ENCODE measurements at places on chromosomes 12 and 14.
A peak's percentile ranks its signal among the peaks of the same experiment; 100 is the strongest.

DNA sequence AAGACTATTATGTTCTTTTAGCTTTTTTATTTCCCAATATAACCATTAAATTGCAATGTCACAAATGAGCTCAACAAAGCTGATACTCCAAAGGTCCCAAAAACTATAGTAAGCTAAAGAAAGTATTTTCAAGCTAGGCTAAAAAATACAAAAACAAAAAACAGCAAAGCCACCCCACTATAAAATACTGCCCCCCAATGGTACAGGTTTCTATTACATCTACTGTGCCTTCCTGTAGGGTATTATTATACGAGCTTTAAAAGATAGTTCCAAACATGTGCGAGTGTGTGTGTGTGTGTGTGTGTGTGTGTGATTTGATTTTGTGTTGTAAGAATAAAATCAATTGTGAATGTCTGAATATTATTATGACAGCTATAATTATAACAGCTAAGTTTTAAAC lies 1.1 kb downstream of the IFNG start:
- peak; percentile 43 for DNase-seq

DNA sequence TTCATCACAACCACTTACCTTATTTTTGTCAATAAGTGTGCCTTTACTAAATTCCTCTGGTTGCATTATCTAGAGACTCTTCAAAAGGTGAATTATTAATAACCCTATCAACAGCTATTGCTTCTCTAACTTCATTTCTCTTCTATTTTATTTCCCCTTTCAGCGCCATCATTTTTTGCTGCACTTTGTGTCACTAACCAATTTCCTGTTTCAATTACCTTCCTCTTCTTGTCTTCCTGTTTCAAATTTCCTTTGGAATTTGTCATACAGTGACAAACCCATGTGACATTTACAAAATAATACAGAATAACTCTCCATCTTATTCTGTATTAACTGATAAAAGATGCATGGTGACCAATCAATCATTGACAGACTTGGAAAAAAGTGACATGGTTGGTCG lies 12.2 kb upstream of the CLEC2A start:
- peak; percentile 70 for DNase-seq

GRCh38 chr12:92408072-92408900 lies 262.6 kb upstream of the BTG1 start:
- DNase-seq: peak; percentile 48

GRCh38 chr12:121238086-121238485 lies 28.2 kb downstream of the P2RX4 start:
- DNase-seq: no peak

DNA sequence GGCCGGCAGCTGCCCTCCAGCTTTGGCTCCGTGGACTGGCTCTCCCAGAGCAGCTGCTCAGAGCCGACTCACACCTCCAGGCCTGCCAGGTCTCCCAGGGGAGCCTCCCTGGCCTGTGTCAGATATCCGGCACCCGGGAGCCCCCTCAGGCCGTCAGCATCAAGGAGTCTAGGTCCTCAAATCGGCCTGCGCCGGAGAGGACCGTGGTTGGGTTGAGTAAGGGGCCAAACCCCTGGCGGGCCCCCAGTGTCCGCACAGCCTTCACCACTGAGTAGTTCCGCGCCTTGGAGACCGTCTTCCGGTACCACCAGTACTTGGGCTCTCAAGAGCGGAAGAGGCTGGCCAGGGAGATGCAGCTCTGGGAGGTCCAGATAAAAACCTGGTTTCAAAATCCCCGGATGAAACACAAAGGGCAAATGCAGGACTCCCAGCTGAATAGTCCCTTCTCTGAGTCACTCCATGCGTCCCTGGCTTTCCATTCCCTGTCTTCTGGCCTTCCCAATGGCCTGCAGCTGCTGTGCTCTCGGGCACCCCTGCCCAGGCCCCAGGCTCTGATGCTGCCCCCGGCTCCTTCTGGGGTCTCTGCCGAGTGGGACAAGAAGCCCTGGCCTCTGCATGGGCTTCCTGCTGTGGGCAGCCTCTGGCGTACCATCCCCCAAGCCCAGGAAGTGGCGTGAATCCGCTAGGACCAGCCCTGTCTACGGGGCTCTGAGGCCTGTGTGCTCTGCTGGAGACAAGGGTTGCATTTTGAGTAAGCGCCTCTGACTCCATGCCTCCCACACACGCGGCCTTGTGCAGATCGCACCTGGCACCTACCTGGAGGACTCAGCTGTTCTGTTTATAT lies 245.1 kb upstream of the ATXN7L3B start:
- no peak for DNase-seq

DNA sequence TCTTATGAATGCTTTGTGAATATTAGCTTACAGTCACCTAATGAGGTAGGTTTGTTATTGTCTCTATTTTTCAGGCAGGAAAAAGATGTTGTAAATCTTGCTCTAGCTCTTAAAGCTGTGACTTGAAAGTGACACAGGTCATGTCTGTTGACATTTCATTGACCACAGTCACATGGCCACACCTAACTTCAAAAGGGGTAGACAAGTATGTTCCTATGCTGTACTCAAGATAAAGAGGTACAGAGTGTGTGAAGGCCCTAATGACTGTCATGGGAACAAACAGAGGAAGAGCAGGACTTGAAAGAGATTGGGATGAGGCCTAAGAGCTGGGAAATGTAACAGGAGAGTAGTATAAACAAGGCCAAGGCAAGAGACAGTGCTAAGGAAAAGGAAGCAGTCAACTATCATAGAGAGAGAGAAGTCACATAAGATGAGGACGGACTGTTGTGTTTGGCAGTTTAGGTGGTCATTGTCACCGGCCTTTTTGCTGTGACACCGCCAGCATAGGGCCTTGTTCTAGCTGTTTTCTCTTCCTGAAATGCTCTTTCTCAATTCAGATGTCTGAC lies 181.0 kb downstream of the CFAP54 start:
- DNase-seq: no peak

DNA sequence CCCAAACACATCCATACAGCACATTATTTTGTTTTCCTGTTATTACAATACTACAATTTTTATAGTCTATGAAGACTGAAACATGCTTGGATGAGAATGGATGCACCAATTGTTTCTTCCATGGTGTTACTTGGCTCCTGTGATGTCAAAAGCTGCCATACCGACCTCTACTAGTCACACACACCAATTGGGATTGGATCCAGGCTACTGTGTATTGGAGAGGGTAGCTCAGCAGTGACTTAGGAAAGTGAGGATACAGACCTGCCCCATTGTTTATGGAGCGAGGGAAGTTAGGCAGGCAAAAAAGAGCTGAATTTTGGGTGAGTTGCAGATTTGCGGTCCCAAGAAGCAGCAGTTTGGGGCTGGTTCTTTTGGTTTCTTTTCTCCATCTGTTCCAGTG lies 30.8 kb upstream of the AKAP6 start:
- no peak for DNase-seq

DNA sequence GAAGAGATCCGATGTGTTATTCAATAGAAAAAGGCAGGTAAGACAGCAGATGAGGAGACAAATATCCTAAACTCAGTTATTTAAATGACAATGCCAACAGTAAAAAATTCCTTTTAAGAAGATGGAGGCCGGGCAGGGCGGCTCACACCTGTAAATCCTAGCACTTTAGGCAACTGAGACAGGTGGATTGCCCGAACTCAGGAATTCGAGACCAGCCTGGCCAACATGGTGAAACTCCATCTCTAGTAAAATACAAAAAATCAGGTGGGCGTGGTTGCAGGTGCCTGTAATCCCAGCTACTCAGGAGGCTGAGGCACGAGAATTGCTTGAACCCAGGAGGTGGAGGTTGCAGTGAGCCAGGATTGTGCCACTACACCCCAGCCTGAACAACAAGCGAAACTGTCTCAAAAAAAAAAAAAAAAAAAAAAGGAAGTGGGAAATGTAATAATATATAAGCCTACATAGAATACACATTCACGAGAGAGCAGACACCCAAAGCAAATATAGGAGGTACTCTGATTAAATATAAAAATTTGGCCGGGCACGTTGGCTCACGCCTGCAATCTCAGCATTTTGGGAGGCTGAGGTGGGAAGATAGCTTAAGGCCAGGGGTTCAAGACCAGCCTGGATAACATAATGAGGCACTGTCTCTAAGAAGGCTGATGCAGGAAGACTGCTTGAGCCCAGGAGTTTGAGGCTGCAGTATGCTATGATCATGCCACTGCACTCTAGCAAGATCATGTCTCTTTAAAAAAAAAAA lies 19.0 kb downstream of the CORO1C start:
- DNase-seq: no peak

GRCh38 chr14:75413013-75413412 lies 14.8 kb upstream of the JDP2 start:
- no peak for DNase-seq

- DNase-seq: no peak
These were observed 1.8 kb downstream of the ALX1 start for GRCh38 chr12:85281636-85282312.

GRCh38 chr14:58739674-58740073 lies 101.9 kb downstream of the DACT1 start:
- DNase-seq: no peak

Measured in suppressor macrophage (primary cell).